ENCODE measurements at places on chromosomes 1 and 21.

- no peak for DNase-seq
Measured at GRCh38 chr1:34075576-34075975, 89.5 kb downstream of the CSMD2 start.

- DNase-seq, result no peak
Measured at GRCh38 chr1:10694274-10694632, 102.2 kb downstream of the CASZ1 start.

GRCh38 chr1:84582802-84583587 is 8.8 kb upstream of the CTBS start:
- no peak for DNase-seq

DNA sequence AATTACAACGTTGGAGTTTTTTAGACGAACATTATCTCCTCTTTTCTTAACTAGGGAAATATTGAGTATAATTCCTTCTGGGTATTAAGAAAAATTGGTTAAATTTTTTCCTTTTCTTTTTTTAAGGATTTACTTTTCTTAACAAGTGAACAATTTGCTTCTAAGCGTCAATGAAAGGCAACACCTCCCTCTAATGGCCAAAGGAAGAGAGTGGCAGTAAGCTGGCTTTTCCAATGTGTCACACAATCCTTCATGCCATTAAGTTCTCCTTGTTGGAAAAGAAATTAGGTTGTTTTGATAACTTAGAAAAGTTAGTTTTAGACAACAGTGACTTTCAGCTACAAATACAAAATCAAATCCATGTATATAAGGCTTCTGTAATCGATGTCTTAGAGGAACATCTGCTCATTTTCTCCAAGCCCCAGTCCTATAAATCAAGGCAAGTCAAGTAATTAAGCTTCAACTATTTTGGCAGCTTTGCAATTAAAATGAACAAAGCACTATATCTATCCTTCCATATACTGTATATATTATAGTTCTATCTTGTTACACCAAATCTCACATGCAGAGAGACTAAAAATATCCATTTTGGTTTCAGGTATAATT is 62.8 kb downstream of the EDEM3 start:
- DNase-seq, result no peak

DNA sequence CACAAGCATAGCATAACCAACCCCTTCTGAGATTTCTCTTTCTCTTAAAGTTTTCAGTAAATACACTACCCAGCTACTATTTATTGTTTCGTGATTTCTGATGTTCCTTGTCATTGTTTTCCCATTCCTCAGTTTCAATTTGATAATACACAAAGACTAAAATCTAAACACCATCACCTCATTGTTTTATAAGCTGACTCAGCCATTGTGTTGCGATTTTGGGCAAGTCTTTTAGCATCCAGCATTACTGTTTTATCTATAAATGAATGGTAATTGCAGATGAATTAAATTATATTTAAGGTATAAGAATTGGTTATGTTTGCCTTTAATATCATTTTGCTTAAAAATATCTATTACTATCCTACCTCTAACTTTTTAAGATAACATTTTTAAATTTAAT is 1308.5 kb downstream of the PLA2G4A start:
- DNase-seq, result no peak

GRCh38 chr1:67532452-67533216 is 102.4 kb upstream of the SERBP1 start:
- peak; percentile 11 for DNase-seq

DNA sequence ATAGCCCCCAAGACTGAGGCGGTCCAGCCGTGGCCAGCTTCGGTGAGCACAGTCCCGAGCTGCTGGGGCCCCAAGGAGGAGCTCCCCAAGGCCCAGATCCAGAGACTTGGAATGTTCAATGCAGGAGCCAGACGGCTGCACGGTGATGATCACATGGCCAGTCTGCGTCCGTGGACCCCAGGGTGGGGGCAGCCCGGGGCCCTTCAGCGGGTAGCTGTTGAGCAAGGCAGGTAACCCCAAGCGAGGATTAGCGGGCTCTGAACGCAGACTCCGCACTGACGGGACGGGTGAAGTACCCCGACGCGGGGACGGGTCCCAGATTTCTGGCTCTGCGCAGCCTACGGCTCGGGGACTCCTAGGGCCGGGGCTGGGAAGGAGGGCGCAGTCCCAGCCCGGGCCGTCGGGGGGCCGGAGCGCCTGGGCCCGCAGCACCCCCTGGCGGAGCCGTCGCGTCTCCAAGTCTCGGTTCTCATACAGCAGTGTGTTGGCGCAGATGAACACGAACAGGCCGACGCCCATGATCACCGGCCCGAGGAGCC is 2.7 kb downstream of the TMEM200B start:
- DNase-seq, result no peak

DNA sequence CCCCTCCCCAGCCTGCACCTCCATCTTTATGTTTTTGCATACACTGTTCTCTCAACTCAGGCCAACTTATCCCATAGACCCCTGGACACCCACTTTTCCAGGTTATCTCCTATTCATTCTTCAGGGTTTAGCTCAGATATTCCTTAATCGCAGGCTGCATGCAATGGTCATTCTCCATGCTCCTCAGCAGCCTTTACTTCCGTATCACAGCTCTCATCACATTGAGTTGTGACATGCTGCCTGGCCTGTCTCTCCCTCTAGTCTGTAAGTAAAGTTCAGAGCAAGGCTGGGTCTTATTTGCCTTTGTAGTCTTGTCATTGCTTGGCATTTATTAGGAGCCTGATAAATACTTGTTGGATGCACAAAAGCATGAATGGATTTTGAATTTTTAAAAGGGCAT is 6.9 kb downstream of the DNAJC6 start:
- DNase-seq, result no peak

- DNase-seq, result no peak
Measured at GRCh38 chr21:34372321-34372720, 3.0 kb upstream of the SMIM11 start.

DNA sequence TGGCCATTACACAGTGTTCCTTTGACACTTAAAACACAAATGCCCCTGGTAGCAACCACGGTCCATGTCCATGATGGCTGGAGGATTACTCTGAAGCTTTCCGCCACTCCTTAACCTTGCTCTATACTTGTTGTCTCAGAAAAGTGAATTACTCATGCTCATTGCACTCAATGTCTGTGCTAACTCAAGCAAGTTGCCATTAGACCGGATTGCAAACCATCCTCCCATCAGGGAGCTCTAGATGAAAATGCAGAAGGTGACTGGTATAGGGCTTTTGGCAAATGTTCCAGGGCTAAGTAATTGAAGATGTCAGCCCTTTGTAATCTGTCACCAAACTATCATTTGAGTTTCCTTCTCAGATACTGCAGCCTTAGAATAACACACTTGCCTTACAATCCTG is 1288.3 kb upstream of the B3GALT2 start:
- DNase-seq, result no peak

- DNase-seq, result no peak
Measured at GRCh38 chr1:108712606-108713150, at the start of gene FNDC7. TSS of gene FNDC7 (plus strand) at chr1:108712908. CDS start at chr1:108712934, 26 bp downstream.

- DNase-seq, result no peak
Measured at GRCh38 chr1:243526180-243526579, 270.3 kb downstream of the SDCCAG8 start.

DNA sequence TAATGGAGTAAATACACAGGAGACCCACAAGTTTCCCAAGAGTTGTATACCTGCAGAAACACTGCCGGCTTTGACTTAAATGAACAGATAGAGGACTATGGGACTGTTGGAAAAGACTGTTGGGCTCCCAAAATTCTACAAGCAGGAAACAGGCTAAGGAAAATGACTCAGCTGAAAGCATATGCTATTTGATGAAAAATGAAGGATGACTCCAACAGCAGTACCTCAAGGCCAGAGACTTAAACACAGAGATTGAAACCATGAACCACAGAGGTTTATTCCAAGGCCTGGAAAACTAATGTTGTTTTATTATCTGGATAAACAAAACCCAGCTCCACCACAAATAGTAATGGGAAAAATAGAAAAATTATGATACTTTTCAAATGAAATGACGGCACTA is 187.7 kb downstream of the TNFSF18 start:
- no peak for DNase-seq

- no peak for DNase-seq
Measured at GRCh38 chr21:36697060-36697850, 1.7 kb upstream of the SIM2 start.

GRCh38 chr1:91124989-91125417 is 103.2 kb upstream of the ZNF644 start:
- DNase-seq, result no peak
